ENCODE measurements at places on chromosomes 1 and 21.
A peak's percentile ranks its signal among the peaks of the same experiment; 100 is the strongest.

GRCh38 chr1:4494558-4494957, 159.9 kb upstream of the AJAP1 start:
- DNase-seq = no peak

GRCh38 chr1:172425339-172425738, 4.9 kb downstream of the C1orf105 start:
- no peak for DNase-seq

GRCh38 chr1:1117469-1117831, 1.6 kb upstream of the C1orf159 start:
- DNase-seq = no peak

DNA sequence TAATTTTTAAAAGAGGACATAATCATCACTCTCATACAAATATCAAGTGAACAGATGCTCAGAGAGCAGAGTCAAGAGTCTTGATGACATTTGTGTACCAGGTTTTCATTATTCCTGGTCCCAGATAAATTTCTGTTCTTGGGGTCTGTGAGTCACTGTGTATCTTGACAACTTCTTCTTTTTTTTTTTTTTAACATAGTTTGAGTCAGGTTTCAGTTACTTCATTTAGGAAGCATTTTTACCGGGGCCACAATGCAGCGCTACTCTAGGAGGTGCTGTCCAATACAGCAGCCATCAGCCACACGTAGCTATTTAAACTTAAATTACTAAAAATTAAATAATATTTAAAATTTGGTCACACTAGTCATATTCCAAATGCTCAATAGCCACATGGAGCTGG, 188.1 kb upstream of the SAMSN1 start:
- DNase-seq = no peak

DNA sequence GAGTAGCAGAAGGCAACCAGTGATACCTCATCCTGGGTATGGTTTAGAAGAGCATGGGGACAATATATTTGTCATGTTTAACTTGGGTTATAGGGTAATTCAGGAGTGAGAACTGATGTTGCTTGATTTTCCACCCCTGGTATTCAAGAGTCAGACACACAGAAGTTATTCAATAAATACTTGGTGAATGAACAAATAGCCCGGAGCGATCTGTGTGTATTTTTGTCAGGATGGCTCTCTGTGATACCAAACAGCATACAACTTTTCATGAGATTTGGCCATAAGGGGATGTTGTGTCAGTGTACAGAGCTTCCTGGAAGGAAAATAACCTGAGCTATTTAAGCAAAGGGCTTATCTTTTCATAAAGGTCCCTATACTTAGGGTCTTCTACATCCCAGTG, 270.2 kb upstream of the C1orf87 start:
- no peak for DNase-seq

- DNase-seq = no peak
Measured at GRCh38 chr1:232596666-232597303, 33.1 kb downstream of the SIPA1L2 start.

DNA sequence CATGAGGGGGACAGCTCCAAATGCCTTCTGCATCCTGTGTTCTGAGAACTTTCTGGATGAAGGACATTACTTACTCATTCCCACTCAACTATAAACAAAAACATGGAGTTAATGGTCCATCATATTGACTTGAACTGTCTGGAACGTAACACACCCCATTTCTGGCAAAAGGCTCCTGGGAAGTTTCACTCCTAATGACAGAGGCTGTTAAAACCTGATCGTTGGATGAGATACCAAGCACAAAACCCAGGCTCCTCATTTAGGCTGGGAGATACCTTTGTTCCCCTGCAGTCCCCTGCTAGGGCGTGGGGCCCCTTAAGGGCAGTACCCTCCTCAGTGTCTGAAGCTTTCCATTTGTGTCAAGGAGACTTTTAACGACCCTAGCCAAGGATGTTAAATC, 78.9 kb downstream of the RHOU start:
- no peak for DNase-seq

DNA sequence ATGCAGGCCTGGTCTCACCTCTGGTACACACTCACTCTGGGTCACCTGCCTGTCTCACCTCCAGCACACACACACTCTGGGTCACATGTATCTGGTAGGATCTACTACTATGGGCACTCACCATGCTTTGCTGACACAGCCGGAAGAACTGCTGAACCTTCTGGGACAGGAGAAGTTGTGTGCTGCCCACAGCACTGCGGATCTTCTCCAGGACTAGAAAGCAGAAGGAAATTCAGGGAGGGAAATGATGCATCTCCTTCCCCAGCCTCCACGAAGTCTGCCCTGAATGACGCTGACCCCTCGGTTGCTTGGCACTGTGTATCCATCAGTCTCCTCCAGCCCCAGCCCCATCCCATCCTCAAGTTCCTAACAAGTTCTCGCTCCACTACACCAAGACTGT, 7.9 kb upstream of the SMIM12 start:
- DNase-seq = no peak

GRCh38 chr21:31416465-31416864, 72.4 kb upstream of the TIAM1 start:
- no peak for DNase-seq

DNA sequence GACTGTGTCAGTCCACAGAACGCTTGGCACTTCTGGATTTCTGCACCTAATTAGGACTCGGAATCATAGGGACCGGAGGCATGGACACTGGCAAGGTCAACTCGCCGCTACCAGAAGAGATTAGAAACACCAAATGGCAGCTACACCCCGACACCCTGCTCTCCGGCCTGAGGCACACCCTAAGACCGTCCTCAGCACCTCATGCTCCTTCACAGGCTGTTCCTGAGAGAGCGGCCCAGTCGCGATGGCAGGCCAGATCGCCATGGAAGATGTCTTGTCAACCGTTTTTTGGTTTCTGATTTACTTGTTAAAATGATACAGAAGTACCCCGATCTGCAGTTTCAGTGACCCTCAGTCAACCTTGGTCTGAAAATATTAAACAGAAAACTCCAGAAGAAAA, 46.8 kb downstream of the NPHP4 start:
- no peak for DNase-seq

GRCh38 chr1:243301059-243301458, 45.2 kb downstream of the SDCCAG8 start:
- DNase-seq = no peak

GRCh38 chr1:180415985-180416633, 86.3 kb downstream of the ACBD6 start:
- no peak for DNase-seq

- DNase-seq = no peak
Measured at GRCh38 chr1:41743366-41743765, 175.4 kb downstream of the HIVEP3 start.

GRCh38 chr1:93623436-93623835, 58.2 kb downstream of the BCAR3 start:
- no peak for DNase-seq

GRCh38 chr1:85615586-85616363, 35.2 kb downstream of the CCN1 start:
- DNase-seq = peak; percentile 81

GRCh38 chr21:39714331-39714730, 30.7 kb upstream of the IGSF5 start:
- DNase-seq = peak; percentile 57

DNA sequence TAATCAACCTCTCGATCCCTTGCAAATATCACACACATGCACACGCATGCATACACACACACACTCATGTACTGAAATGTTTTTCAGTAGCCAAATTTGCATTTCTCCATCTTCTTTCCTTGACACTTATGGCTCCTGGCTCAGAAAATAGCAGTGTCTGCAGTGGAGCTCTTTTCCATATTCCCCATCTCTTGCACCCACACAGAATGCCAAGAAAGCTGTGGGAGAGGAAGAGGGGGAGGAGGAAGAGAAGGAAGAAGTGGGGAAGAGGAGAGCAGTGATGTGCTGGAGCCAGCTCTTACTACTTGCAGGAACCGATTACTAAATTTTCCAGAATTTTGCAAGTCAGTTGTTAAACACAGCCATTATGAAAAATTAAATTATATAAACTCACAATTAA, 9.9 kb downstream of the OPTC start:
- no peak for DNase-seq

DNA sequence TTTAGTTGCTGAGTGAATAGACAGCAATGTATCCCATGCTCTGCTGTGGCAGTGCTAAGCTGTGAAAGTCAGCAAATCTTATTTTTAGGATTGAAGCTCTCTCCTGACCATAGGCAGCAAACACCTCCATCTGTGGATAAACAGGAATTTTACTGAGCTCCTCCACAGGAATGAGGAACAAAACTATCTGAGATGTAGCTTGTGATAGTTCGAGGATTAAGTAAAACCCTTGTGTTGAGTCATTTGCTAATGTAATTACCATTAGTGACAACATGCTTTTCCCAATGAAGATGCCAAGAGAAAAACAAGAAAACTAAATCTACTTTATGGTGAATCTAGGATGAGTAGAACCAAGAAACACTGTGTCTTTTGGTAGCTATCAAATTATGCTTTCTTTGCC, 122.7 kb downstream of the CLEC20A start:
- DNase-seq = no peak

DNA sequence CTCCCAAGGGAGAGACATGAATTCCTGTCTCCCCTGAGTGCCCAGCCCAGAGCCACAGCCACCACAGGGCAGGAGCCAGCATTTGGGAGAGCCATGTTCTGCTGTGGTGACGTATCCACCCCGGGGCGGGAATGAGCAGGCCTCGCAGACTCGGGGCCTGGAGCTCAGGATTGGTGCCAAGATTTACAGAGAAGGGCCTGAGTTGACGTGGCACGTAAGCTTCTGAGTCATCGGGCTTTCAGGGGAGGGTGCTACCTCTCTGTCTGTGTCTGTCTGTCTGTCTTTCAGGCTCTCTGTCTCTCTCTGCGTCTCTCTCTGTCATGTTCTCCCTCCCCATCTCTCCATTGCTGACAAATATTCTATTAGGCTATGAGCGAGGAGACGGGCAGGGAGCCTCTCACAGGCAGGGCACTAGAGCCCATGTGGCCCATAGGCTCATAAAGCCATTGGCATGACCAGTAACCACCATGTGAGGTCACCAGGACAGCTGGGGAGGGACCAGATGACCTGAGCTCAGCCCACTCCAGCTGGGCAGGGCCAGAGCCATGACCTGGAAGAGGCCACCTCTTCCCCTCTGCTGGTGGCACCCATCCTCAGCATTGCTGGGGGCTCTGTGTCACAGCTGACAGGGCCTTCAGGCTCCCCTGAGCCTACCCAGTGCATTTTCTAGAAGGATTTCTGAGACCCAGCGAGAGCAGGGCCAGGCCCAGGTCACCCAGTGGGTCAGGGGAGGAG, 300.0 kb upstream of the VAMP3 start:
- DNase-seq = peak; percentile 71

GRCh38 chr21:44706706-44707581, 4.4 kb downstream of the TSPEAR start:
- no peak for DNase-seq

DNA sequence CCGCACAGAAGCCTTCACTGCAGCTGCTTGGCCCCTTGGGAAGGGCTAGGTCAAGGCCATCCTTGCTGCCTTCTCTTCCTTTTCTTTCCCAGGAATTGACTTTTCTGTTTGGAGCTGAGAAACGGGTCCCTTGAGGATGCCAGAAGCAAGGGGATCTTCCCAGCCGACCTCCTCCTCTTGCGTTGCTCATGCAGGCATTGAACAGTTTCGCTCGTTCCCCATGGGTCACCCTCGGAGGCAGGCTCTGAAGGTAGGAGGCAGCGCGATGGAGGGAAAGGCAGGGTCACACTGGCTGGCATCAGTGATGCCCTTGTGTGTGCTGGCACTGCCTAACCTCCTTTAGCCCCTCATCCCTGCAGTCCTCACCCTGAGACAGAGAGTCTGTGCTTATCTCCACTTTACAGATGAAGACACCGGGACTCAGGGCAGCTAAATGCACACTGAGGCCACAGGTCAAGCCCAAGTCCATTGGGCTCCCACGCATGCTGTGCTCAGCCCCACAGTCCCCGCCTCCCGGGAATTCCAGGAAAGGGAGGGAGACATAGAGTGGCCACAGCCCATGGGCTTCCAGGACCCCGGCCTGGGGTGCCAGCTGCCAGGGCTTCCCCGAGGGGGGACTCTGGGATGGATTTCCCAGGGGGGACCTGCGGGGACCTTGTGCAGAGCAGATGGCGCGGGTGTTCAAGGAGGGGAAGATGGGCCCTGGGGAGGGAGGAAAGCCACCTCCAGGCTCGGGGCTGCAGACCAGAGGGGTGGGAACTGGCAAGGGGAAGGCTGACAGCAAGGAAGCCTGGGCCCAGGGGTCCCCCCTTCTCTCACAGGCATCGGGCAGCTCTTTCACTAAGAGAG, 90.2 kb downstream of the SPSB1 start:
- DNase-seq = no peak

GRCh38 chr1:68010090-68010489, 40.3 kb downstream of the DIRAS3 start:
- DNase-seq = no peak

DNA sequence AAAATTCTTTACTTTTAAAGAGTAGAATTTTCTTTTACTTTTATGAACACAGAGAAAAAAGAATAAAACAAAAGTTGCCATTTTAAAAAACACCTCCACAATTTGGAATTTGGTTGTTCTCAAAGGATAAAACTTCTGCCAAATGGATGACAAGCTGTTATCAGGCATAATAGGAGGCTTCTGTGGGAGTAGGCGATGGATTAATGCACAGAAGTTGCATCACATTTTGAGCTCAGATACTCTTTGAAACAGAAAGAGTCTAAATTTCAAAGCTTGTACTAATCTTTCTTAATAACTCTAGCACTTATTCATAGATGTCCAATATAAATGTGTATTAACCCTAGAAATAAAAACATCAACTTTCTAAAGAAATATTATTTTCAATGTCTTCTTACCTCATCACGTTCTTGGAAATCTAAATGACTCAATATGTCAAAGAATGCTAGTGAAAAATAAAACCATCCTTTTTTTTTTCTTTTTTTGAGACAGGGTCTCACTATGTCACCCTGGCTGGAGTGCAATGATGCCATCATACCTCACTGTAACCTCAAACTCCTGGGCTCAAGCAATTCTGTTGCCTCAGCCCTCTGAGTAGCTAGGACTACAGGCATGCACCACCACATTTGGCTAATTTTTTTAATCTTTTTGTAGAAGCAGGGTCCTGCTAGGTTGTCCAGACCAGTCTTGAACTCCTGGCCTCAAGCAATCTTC, 112.8 kb upstream of the USP25 start:
- DNase-seq = no peak

DNA sequence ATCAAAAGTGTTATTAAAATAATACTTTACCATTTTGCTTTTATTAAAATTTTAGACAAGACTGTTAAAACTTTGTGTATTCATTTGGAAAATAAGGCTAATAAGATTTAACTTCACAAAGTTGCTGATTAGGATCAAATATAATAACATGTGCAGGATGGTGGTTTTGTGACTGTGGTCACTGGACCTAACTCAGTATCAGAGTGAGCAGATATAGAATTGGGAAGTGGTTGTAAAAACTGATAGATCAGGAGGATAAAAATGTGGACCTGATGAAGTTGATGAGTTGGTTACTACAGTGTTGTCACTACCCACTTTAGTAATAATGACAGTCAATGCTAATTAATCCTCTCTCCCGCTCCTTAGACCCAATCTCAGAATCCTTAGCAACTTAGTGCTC, 186.4 kb downstream of the AKT3 start:
- DNase-seq = no peak

DNA sequence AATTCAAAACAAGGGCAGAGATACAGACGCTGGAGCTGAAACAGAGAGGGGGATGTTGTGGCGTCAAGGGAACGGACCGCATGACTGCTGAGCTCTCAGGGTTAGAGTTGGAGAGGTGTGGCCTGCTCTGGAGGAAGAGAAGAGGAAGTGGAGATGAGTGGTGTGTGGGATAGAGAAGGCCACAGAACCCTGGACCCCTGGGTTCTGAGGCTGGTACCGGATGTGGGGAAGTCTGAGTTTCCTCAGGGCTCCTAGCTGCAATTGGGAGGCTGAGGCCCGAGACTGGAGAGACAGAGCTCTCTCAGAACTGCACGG, 1.8 kb downstream of the BCAN start:
- DNase-seq = no peak

All from skin of body (tissue), 3 donors.